ENCODE measurements at places on chromosomes 6 and 20.

GRCh38 chr6:12528136-12528535 is 188.4 kb upstream of the PHACTR1 start:
- DNase-seq, result no peak

- no peak for DNase-seq
These were observed 1172.2 kb upstream of the CITED2 start for GRCh38 chr6:140546640-140547039.

GRCh38 chr20:15345287-15345686 is 1007.9 kb upstream of the FLRT3 start:
- no peak for DNase-seq

- peak; percentile 79 for DNase-seq
These were observed 391 bp downstream of the MAPRE1 start for GRCh38 chr20:32819992-32820697.

- DNase-seq, result no peak
These were observed 28.9 kb downstream of the HTR1E start for GRCh38 chr6:86966271-86966670.

GRCh38 chr6:33211136-33211535 is 2.8 kb downstream of the RING1 start:
- DNase-seq, result no peak

DNA sequence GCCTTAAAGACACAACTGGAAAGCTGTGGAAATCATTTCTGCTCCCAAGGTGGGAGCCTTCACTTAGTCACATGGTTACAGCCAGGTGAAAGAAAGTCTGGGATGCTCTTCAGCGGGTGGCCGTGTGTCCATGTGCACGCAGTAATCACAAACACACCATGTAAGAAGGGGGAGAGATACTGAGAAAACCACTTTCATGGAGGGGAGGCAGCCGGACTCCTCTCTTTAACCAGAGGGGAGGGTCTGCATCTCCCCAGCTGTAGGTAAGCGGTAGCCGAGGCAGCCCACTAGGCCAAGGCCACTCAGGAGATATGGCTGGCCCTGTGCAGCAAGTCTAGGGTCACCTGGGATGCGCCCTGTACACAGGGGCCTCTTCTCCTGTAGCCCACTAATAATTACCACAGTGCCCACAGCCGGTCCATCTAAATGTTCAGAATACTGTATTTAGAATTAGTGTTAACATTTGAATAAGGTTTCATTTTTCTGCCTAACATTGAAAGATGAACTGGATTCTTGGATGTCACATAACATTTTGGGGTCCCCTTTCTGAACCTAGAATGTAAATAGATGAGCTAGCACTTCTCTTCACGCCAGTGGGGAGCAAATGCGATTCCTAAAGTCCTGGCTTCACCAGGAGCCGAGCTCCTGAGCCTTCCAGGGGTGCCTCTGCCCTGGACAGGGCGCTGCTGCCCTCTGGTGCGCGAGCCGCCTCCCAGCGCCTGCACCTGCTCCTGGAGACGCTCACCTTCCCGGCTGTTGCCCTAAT is 15.9 kb downstream of the GPR31 start:
- no peak for DNase-seq
